Umbilical cord (tissue), 2 donors: ENCODE measurements at places on chromosomes 5 and 9.
A peak's percentile ranks its signal among the peaks of the same experiment; 100 is the strongest.

DNA sequence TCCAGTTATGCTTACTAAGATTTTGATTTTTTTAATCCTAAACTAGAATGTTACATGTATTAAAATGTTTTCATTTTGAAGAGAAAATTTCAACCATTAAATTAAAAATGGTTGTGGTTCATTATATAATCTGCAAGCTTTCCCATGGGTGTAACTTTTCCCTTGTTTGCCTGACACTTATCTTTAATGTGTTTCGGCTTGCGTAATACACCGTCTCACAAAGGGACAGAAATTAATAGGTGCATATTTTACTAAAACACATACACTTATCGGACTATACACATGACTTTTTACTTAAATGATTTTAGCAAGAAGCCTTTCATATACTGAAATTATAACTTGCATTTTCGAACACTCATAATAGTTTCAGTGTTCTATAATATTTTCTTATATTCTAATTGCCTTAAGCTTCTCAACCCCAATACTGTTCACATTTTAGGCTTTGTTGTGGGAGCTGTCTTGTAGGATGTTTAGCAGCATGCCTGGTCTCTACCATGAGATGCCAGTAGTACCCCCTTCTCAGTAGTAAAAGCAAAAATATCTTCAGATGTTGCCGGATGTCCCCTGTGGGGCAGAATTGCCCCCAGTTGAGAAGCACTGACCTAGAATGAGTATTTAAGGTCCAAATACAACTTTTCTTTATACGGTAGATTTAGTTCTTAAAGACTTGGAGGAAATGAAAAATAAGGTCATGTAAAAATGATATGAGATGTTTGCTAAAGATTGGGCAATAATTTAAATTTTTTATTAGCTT, 28.6 kb downstream of the UGCG start:
- no peak for DNase-seq

GRCh38 chr9:4788703-4789102, 4.0 kb upstream of the RCL1 start:
- no peak for DNase-seq

DNA sequence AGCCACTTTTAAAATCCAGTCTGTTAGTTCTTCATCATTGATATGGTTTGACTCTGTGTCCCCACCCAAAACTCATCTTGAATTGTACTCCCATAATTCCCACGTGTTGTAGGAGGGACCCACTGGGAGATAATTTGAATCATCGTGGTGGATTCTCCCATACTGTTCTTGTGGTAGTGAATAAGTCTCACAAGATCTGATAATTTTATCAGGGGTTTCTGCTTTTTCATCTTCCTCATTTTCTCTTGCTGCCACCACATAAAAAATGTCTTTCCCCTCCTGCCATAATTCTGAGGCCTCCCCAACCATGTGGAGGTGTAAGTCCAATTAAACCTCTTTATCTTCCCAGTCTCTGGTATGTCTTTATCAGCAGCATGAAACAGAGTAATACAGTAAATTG, 26.9 kb upstream of the SH3TC2 start:
- no peak for DNase-seq

DNA sequence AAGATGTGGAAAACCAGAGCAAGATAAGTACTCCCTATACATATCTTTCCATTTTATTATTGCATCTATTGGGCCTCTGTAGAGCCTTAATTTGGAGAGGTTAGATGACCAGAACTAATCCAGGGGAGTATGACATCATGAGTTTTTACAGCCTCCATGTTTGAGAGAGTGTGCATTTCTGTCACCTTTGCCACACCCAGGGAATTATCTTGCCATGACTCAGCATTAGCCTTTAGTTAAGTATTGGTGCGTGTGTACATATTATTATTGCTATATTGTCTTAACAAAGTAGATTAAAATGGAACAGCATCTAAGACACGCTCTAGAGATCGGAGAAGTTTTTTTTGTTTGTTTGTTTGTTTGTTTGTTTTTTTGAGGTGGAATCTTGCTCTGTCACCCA, 27.6 kb downstream of the DIMT1 start:
- DNase-seq = no peak

GRCh38 chr5:34525761-34526160, 130.4 kb upstream of the RAI14 start:
- DNase-seq = no peak

- peak; percentile 57 for DNase-seq
Observed at GRCh38 chr9:85425153-85425611, 316.6 kb downstream of the AGTPBP1 start.

DNA sequence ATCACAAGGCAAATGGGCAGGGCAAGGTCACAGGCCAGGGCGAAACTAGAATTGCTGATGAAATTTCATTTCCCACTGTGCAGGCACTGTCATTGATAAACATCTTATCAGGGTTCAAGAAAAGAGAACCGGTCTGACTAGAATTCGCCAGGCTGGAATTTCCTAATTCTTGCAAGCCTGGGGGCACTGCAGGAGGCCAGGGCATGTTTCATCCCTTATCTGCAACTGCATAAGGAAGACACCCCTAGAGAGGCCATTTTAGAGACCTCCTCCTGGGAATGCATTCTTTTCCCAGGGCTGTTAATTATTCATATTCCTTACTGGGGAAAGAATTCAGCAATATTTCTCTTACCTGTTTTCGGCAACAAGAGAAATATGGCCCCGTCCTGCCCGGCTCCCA, 266.2 kb upstream of the CYLC2 start:
- no peak for DNase-seq

DNA sequence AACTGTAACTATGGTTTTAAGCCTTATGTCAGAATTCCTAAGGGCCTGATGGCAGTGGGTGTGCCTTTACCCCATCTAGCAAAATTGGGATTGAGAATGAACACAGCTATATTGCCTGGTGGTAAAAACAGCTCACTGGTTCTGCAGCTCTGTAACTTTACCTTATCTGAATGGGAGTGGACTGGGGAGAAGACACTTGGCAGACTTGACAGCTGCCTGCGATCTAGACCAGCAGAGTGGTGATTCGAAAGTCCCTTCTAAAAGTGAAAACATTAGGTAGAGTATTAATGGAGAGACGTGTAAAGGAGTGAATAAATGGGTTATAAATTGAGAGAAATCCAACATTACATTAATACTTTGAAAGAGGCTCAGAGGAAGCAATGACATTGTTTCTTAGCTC, 289.1 kb upstream of the EDIL3 start:
- peak; percentile 37 for DNase-seq

DNA sequence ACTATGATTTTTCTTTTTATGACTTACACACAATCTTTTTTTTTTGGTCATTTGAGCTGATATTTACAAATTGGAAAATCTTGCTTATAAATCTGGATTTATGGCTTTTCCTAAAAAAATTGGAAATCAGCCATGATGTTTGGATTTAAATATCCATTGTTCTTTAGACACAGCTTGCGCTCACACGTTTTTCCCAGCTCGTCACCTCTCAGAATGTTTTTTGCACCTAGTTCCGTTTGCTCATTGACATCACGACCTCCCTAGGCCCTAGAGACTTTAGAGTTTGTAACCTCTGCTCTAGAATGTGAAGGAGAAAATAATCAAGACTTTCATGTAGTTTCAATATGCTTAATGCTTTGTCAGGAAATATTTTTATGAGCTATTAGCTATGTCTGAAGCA, 930.5 kb downstream of the TLE4 start:
- no peak for DNase-seq

- DNase-seq = no peak
Observed at GRCh38 chr5:37662362-37662761, 177.5 kb downstream of the GDNF start.

- DNase-seq = no peak
Observed at GRCh38 chr9:108104991-108105390, 615.4 kb upstream of the KLF4 start.

DNA sequence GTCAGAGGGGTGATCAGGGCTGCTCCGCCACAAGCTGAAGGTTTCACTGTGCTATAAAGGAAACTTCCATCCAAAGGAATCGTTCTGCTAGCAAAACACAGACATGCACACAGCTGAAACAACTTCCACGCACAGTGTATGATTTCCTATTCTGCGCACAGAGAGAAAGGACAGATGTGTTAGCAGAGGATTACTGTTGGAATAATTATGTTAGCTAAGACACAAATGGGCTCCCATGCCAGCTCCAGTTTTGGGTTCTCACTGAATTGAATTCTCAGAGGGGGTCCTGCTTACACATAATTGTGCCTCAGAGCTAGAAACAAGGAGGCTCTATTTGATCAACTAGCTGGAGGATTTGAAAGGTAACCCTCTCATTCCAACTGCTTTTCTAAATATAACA, 352.4 kb downstream of the IRX2 start:
- no peak for DNase-seq

- DNase-seq = no peak
Observed at GRCh38 chr5:81513982-81514381, 120.0 kb upstream of the ACOT12 start.

- no peak for DNase-seq
Observed at GRCh38 chr5:1164696-1165630, 36.4 kb upstream of the SLC6A19 start.

DNA sequence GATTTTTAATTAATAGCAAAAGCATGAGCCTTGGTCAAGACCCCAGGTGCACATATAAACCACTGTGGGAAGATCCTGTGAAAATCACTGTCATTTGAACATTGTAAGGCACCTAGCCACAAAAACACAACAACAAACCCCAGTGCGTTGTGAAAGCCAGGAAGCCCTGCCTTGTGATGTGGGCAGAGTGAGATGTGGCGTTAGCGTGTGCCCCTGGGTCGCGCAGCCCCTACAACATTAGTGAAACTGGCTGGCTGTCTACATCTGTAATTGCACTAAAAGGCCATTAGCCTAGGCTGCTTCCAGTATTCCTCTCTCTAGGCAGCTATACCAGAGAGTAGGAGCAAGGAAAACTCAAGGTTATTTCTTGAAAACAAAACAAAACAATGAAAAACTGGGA, 21.1 kb upstream of the PDZD2 start:
- no peak for DNase-seq

DNA sequence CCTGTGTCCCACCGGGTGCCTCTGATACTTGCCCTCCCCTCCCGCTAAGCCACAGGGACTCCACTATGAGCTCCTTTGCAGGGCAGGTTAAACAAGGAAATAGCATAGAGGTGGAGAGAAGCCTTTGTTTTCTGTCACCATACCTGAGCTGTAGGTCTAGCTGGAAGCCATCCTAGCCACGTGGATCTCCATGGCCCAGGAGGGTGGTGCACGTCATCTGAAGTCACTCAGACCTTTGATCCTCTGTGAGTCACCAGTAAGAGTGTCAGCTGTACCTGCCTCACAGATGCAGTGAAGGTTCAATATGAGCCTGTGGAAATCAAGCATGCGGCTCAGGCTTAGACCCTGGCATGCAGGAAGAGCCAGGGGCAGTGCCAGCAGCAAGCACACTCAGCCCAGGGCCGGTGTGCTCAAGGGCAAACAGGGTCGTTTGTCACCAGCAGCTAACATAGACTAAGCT, 55.1 kb downstream of the ASS1 start:
- DNase-seq = no peak

- peak; percentile 50 for DNase-seq
Observed at GRCh38 chr5:179624841-179625271, 1.4 kb upstream of the HNRNPH1 start.

DNA sequence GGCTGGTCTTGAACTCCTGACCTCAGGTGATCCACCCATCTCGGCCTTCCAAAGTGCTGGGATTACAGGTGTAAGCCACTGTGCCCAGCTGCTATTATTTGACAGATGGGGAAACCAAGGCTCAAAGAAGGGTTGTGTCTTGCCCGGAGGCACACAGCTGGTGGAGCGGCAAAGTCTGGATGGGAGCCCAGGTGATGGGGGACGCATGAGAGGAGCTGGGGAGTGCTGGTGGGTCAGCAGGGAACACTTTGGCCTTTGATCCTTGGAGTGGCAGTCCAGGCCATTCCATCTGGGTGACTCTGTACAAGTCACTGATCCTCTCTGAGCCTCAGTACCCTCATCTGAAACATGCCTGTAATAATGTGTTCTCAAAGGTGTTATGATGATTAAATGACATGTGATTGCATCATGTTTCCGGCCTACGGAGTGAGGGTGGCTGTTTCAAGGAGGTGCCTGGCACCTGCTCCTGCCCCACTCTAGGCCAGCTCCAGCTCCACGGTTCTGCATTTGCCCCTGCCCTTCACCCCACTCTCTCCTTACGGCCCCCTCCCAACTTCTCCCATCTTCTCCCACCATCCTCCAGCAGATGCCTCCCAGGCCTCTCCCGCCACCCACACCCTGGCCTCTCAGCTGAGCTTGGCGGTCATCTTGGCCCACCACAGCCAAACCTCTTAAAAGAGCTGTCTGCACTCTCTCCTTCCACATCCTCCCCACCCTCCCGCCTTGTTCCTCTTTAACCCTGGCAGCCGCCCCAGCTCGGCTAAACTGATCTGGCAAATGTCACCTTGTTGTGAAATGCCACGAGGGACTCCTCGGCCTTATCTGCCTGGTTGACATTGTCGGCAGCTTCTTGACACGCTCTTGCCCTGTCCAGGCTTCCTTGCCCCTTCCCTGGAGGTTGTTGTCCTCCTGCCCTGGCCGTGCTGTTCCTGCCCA, 5.5 kb upstream of the DBN1 start:
- peak; percentile 88 for DNase-seq

- DNase-seq = no peak
Observed at GRCh38 chr5:138962614-138963370, 87.7 kb upstream of the LRRTM2 start.

- DNase-seq = peak; percentile 25
Observed at GRCh38 chr9:22103685-22104575, 94.8 kb upstream of the CDKN2B start.

- no peak for DNase-seq
Observed at GRCh38 chr5:180689775-180690174, 40.4 kb upstream of the FLT4 start.

- DNase-seq = no peak
Observed at GRCh38 chr9:28799876-28800275, 1226.6 kb upstream of the C9orf72 start.

DNA sequence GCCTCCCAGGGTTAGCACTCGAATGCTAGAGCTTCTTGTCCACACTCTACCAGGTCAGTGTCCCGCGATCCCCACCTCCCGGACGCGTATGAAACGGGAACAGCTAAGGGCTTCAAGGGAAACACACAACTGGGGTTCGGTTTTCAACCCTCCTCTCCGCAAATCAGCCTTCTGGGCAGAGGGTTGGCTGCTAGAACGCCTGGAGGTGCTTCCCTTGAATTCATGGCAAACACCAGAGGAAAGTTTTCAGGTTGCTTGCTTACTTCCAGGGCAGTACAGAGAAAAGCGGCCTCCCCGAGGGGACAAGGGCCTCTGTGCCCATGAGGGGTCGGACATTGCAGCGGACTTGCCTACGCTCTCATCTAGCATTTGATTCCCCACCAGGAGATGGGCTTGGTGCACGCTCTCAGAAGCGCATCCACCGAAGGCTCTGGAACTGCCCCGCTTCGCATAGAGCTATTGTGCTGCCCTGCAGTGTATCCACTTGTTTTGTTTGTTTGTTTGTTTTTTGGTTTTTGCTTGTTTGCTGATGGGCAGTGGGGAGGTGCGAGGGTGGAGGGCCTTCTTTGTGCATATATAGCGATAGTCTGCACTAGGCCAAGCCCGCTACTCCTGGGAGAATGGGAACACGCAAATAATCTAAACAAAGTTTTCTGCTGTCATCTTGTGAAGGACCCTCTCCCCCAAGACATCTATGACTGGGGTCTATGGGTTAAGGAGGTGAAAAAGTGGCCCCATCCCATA, 1.3 kb upstream of the DMRT3 start:
- DNase-seq = no peak
